ENCODE measurements at places on chromosomes 4 and X.

DNA sequence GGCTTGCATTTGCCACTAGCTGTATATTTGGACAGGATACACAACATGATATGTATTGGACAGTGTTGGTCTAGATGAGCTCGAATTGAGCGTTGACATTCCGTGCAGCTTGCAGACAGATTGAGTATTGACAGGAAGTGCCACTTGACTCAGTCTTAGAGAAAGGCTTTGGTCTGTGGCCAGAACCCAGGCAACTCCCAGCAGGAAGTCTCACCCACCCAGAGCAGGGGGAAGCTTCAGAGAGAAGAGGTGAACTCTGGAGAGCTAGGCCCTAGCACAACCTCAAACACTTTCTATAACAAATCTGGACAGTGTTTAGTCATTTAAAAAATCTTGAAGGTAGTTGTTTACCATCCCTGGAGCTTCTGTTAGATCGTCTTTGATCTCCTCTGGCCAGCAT lies 280.5 kb downstream of the FBXW7 start:
- DNase-seq: no peak

- DNase-seq: peak; percentile 38
Measured at GRCh38 chr4:143389579-143390195, 53.0 kb downstream of the GAB1 start.

- no peak for DNase-seq
Measured at GRCh38 chrX:71106427-71106826, at the start of gene CXorf65. Gene CXorf65 (minus strand): TSS chrX:71106740. CDS start chrX:71106556, 184 bp downstream.

GRCh38 chr4:127238956-127239475 lies 393.7 kb upstream of the INTU start:
- DNase-seq: no peak

DNA sequence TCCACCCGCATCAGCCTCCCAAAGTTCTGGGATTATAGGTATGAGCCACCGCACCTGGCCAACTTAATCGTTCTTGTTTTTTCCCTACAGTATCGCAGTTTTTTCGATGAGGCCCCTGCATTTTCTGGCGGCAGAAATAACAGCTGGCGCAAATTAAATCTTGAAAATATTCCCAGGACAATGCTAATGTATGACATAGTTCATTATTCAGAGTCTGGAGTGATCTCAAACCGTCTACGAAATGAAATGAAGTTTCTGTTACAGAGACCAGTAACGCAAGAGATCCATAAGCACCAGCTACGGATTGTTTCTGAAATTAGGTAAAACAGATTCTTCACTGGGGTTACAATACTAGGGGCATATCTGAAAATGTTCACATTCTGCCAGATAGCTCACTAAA lies 27.3 kb downstream of the CXorf58 start:
- peak; percentile 46 for DNase-seq

DNA sequence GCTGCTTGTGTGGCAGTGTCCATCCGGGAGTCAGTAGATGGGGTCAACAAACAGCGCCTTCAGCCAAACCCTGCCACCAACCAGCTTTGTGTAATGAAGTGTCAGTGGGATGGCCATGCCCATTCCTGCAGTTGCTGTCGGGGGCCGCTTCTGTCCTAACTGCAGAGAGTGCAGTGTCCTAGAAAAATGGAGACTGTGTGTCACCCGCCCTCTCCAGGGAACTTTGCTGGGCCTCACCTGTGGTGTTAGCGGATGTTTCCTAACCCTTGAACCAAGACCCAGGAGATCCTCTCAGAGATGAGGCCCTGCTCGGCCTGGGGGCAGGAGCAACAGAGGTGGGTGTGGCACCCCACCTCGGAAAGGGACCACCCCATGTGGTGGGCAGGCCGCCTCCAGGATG lies 35.3 kb upstream of the HGFAC start:
- DNase-seq: no peak

DNA sequence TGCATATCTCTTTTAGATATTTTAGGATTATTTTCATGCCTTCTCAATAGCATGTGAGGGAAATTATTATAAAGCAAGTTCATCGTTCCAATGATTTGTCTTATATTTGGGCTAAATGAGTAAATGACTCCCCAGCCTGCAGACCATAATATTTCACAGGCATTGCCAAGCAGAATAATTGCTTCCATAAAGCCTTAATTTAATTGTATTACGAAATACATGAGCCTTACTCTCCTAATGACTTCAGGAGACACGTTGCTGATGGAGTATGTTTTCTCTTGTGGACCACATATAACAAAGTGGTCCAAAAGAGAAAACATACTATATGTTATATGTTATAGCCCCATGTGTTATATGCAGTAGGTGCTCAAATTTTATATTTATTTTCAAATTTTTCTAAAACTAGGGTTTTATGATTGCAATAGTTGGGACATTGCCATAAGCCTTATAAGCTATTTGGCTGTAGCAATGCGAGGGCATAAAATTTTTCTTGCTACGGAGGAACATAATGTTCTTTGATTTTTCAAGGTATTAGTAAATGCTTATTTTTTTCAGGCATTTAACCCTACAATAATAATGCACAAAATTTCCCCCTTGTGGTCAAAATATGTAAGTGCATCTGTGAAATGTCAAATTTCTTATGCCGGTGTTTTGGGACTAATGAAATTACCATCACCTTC lies 26.2 kb upstream of the TMPRSS11D start:
- peak; percentile 71 for DNase-seq

- DNase-seq: peak; percentile 69
Measured at GRCh38 chr4:138035781-138036258, 206.3 kb downstream of the SLC7A11 start.

- no peak for DNase-seq
Measured at GRCh38 chr4:1401409-1402020, 4.7 kb downstream of the NKX1-1 start.

- DNase-seq: no peak
Measured at GRCh38 chr4:8345946-8346814, 76.6 kb downstream of the HTRA3 start.

- no peak for DNase-seq
Measured at GRCh38 chr4:113711883-113712662, 49.5 kb downstream of the CAMK2D start.
